ENCODE measurements at places on chromosomes 12 and 14.

GRCh38 chr12:18580291-18580690, 157.5 kb downstream of the PLCZ1 start:
- no peak for DNase-seq

- DNase-seq, result no peak
Measured at GRCh38 chr12:62966990-62967506, 32.1 kb upstream of the PPM1H start.

DNA sequence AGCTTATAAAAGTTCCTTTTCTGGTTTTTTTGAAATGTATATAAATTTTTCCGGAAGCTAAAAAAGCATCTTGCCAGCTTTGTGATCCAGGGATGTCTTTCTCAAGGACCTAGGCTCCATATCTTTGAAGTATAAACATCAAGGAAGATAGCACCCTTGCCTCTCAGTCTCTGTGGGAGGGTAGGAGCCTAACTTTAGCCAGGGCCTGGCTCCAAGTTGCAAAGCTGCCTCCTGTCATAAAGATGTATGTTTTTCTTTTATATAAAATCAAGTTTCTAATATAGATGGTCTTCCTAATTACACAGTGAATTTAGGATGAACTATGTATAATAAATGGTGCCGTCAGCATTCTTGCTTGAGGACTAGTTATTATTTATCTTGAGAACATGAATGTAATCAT, 612.6 kb upstream of the USP15 start:
- DNase-seq, result no peak

DNA sequence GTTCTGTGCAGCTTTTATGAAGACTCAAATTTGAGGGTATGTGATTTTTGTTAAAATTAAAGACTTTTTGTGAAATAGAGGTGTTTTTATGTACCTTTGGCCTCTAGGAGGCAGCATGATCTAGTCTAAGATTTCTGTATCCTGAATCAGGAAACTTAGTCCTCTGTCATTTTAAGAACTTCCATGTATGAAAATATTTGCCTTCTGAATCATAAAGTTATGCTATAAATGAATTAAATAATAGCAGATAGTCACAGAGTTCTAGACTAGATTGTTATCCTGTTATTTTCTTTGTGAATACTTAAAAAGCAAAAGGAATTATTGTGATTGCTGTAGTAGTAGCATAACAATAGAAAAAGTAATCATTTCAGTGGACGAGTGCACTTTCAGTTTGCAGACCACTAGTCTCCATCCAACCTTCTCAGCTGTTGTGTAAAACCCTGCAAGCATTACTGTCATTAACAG, 56.3 kb downstream of the FGD4 start:
- no peak for DNase-seq

- no peak for DNase-seq
Measured at GRCh38 chr12:94621662-94622359, 28.5 kb downstream of the TMCC3 start.

DNA sequence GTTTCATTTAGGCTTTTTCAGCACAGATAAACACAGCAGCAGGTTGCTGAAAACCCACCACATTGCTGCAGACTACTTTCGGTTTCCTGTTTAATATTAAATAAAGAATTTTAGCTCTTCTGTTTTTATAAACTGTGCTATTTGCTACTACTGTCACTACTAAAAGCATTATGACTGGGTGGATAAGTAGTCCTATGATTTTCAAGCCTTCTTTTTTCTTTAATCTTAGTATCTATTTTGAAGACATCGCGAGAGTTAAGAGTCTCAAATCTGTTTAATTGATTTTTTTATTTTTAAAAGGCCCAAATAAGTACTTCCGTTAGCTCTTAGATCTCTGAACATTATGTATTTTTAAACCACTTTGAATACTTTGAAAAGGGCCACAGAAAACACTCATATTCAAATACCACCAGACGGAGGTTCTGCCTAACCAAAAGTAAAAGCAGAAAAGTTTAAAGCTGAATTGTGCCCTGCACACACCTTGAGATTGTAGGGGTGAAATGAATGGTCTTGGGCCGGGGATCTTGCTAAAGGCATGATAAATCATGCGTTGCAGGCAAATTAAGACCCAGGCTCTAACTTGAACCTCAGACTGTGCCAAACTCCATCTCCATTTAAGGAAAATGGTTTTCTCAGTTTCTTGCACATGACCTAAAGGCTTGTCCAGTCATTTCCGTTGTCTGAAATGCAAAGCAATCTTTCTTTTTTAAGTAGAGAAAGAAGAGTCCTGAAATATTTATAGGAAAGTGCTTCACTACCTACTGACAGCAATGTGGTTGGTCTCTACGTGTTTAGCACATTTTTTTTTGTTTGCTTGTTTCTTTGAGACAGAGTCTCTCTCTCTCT, 13.6 kb upstream of the FOXN3 start:
- DNase-seq, result no peak

GRCh38 chr12:129215556-129215955, 362.3 kb downstream of the GLT1D1 start:
- no peak for DNase-seq

DNA sequence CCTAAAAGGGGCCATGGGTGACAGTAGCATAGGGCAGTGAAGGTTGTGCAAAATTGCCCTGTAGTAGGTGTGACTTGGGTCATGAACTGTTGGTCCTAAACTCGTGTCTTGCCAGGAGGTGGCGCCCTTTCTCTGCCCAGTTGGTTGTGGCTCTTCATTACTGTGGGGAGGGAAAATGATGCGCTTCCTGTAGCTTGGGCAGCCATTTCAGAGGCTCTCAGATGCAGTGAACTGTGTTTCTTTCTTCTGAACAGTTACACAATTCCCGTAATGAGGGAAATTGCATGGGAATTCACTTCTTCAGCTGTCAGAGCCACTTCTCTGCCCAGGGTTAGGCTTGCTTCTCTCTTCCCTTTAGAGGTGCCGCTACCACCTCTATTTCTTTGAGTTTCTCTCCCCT, 148.1 kb upstream of the NRXN3 start:
- no peak for DNase-seq

GRCh38 chr12:109582636-109583035, 9.0 kb downstream of the MVK start:
- no peak for DNase-seq

- no peak for DNase-seq
Measured at GRCh38 chr12:76515271-76515670, 44.3 kb downstream of the OSBPL8 start.

DNA sequence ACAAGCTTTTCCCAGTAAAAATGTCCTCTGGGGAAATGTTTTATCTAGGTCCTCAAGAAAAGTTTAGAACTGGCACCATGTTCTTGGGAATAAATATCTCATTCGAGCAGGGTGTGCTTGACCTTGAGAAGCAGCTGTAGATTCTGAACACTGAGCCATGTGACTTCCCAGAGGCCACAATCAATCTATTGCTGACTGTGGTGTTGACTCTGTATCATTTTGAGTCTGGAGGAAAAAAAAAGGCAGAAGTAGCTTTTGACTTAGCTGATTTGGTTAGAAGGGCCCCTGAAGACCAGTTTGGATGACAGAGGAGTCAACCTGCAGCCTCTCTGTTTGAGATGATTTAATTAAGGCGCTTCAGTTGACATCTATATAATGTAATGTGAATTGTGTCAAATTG, 592.4 kb upstream of the SEL1L start:
- DNase-seq, result no peak

GRCh38 chr12:10612984-10613348, 443 bp downstream of the MAGOHB start:
- DNase-seq, result no peak

DNA sequence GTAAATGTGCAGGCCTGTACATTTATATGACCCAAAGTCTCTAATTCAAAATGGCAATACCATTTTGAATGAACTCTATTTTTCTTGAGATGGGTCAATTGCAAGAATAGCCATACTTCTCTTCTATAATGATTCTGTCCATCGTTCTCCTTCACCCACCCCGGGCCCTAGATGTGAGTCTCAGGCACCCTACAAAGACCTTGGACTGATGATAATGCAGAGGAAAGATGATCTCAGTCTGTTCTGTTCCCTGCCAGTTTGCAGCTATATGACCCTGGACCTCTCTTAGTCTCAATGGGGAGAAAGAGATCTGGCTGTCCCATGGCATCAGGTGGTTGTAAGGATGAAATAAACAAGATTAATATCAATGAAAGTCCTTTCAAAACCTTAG, 30.1 kb downstream of the VCPKMT start:
- no peak for DNase-seq

DNA sequence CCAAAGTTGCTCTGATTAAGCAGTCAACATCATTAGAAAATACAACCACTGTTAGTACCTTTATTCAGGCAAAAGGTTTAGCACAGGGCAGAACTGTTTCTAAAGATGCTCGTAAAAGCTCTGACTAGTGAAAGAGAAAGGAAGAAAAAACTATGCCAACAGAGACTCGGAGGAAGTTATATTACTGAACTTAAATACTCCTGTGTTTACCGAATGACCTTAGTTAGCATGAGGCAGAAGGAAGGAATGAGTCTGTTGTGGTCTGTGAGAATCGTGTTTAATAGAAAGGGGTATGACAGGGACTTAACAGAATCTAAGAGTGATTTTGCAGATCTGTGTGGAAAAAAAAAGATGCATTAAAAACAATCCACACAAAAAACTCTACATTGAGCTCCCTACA, 84.1 kb upstream of the OVCH1 start:
- DNase-seq, result no peak

GRCh38 chr12:155646-156045, 58.3 kb downstream of the SLC6A12 start:
- no peak for DNase-seq

DNA sequence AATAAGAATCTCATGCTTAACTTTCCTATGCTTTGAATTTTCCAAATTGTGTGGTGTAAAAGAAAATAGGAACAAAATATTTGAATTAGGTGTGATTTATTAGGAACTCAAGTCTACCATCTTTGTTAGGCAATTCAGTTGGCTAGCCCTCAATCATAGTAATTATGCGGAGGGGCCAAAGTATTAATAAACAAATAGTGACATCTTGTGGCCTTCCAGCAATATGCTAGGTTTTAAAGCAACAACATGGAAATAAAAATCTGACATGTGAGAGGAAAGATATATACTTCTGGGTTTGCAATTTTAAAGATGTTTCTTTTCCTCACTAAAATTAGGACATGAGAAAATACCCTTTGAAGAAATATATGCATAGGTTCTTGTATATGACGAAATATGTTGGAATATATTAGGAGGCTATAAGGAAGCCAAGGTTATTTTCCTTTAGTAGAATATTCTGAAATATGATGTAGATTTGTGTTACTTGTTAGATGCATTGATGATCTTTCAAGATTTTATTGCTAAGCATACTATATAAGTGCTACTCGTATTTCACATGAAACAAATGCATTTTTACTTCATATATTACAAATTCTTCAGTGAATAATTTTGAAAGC, 200.4 kb downstream of the PTPRO start:
- DNase-seq, result no peak

GRCh38 chr12:107439026-107439738, 246.4 kb upstream of the PWP1 start:
- DNase-seq, result no peak

- no peak for DNase-seq
Measured at GRCh38 chr14:64971943-64972791, at the start of gene RAB15. Gene RAB15, minus strand, starts transcription at chr14:64972336. Its CDS starts 260 bp downstream, at chr14:64972076.

DNA sequence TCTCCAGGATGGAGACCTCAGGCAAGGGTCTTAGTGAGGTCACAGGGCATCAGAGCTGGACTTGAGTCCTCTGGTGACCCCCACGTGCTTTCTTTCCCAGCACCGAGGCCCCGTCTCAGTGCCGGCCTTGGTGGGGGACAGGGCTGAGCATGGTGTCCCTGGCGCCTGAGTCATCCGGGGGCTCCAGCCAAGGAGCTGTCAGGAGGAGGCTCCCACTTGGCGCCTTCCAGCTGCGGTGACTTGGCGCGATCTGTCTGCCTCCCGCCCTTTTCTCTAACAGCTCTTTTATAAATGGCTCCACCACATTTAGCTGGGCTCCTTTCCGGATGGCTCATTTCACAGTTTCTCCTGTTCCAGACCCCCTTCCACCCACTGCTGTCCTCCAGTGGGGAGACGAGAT, 60.4 kb downstream of the PRMT8 start:
- no peak for DNase-seq

DNA sequence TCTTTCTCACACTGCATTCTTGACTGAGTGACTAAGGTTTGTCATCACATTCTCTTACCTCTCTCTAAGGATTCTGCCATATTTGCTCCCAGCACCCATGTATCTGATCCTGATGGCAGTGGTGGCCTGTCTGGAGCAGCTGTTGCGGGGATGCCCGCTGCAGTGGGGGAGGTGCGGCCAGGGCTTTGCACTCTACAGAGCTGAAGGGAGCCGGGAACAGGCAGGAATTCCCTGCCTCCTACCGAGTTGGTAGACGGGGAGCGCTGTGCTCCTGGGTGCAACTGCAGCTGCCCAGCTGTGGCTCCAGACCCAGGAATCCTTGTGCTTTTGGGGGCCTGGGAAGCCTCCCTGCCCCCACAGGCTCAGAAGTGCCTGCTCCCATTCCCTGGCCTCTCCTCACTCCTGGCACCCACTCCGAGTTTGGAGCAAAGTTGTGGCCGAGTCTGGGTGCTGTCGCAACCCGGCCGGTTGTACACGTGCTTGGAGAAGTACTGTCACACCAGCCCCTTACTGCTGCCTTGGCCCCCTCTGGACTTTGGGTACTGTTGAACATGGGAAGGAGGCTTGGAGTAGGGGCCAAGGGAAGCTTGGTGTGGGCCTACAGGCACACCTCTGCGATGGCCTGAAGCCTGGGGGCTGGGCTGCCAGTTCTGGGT, 106.9 kb upstream of the OR4E1 start:
- no peak for DNase-seq

DNA sequence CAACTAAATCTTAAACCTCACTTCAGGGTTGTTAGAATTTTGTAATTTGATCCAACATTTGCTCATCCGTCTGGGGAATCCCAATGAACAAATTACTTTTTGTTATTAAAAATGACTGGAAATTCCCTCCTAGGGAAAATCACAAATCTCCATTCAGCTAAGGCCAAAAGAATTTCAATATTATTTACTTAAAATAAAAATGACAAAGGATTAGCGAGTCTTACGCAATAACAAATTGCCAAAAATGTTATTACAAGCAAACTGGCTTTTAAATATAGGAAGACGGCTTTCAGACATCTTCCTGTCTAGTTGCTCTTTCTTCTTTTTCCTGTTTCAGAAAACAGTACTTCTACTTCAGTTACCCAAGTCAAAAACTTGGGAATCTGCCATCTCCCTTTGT, 92.4 kb upstream of the TSPAN8 start:
- DNase-seq, result no peak

DNA sequence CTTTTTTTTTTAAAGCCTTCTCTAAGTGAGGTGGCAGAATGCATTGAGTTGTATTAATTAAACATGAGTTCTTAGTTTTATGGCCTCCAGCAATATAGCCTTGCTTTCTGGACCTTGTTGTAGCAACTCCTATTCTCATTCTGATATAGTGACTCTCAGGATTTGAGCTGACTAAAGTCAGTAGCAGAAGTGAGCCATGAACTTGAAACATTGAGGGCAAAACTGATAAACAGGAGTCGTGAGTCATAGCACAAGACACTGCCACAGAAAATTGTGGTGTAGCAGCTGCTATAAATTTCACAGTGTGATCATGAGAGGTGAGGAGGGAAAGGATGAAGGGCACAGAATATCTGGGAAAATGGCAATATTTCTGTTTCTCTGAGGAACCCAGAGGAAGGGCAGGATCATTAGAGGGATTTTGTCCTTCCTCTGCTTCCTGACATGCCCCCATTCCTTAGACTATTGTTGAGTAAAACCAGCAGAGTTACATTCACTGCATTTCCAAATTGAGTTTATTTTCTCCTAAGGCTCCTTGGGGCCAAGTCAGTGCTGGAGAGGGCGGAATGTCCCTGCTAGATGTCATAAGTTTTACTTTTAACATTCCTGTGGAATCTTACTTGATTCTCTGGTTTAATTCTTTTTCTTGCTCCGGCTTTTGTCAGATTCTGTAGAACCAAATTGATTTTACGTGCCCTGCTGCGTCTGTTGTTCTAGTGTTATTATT, 7.5 kb downstream of the KLRG1 start:
- no peak for DNase-seq

Data from activated CD4-positive, CD25-positive, alpha-beta regulatory T cell (primary cell).